ENCODE measurements at places on chromosomes 12 and 14. TPM values are rescaled to one million over a fixed set of nuclear protein-coding genes. Genes with fewer than 3 reads are reported as not detected.

Gene KERA
- total RNA-seq: not detected

Gene PLXNC1
- 3.0 TPM for total RNA-seq

Gene RIC8B
- total RNA-seq: 26.5 TPM

Gene MANSC4
- total RNA-seq: not detected

Gene YY1
- 46.0 TPM for total RNA-seq

Gene ITGB7
- total RNA-seq: 0.76 TPM

Gene MCRS1
- 88.9 TPM for total RNA-seq

Gene CLEC4C
- total RNA-seq: not detected

Gene EXD2
- total RNA-seq: 17.0 TPM

- no peak for DNase-seq
Observed at GRCh38 chr12:106291342-106291741, 11.2 kb upstream of the TCP11L2 start.

DNA sequence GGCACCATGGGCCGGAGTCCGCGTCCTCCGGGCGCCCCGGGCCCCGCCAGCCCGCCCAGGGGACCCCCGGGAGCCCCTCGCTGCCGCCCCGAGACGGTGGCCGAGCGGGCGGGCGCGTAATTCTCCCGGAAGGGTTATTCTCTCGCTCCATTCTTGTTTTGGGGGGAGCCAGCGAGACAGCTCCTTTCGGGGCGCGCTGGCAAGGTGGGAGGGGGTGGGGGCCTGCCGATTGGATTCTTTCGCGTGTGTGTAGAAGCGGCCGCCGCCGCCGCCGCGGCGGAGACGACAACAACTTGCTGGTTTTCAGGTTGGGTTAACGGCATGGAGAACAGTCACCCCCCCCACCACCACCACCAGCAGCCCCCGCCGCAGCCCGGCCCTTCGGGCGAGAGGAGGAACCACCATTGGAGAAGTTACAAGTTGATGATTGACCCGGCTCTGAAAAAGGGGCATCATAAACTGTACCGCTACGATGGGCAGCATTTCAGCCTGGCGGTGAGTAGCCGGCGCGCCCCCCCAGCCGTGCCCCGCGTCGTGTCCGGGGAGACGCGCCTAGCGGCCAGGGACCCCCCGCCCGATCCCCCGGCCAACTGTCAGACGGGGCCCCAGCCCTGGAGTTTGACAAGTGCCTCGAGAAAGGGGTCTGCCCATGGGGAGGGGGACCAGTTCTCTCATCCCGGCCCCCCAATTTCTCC is 755 bp downstream of the SETD1B start:
- peak; percentile 74 for DNase-seq

- DNase-seq: no peak
Observed at GRCh38 chr12:105403095-105403494, 72.6 kb downstream of the C12orf75 start.

- no peak for DNase-seq
Observed at GRCh38 chr12:65923228-65923627, 98.9 kb downstream of the HMGA2 start.

- DNase-seq: no peak
Observed at GRCh38 chr14:99805757-99806439, 12.7 kb downstream of the EML1 start.

DNA sequence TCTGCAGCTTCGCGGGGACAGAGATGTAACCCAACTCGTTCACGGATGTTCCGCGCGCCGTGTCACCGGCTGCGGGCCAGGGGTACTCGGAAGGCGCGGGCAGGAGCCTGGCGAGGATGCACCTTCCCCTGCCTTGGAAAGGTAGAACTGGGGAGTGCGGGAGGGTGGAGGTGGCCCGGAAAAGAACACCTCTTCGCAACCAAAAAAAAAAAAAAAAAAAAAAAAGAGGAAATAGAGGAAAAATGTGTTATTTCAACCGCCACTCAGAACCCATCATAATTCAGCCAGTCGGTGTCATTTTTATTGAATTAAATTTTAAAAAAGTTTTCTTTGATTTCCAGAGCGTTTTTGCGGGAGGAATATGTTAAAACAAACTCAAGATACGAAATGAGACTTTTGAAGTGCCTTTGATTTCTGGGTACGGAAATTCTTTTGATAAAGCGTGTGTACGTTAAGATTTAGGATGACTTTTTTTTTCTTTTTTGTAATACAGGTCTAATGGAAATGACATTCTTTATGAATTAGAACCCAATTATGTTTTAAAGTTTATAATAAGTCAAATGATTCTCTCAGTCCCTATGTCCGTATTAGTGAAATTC is 8.9 kb downstream of the CDKN1B start:
- no peak for DNase-seq

DNA sequence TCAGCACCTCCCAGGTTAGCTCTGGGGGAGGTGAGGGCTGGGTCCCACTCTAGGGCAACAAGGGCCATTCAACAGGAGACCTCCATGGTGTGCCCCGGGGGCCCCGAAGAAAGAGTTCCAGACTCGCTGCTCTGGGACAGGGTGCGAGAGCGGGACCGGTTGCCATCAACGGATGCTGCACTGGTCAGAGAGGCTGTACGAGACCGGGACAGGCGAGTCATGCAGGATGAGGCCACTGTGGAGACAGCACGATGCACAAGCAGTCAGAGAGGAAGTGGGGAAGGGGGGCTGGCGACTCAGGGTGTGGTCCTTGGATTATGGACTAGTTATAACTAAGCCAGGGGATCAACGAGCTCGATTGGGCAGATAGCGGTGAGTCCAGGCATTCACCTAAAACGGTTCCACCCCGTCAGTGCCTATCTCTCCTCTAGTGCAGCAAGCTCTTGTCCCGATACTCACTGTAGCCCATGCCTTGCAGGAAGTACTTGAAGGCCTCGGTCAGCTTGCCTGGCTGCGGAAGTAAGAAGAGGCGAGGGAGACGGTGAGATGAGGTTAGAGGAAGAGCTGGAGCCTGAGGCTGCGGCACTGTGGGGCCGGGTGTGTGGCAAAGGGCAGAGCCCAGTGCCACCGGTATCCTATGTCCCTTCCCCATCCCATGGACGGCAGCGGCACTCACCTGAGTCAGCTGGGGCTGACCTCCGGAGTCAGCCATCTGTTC is 7.2 kb downstream of the NDRG2 start:
- DNase-seq: no peak

DNA sequence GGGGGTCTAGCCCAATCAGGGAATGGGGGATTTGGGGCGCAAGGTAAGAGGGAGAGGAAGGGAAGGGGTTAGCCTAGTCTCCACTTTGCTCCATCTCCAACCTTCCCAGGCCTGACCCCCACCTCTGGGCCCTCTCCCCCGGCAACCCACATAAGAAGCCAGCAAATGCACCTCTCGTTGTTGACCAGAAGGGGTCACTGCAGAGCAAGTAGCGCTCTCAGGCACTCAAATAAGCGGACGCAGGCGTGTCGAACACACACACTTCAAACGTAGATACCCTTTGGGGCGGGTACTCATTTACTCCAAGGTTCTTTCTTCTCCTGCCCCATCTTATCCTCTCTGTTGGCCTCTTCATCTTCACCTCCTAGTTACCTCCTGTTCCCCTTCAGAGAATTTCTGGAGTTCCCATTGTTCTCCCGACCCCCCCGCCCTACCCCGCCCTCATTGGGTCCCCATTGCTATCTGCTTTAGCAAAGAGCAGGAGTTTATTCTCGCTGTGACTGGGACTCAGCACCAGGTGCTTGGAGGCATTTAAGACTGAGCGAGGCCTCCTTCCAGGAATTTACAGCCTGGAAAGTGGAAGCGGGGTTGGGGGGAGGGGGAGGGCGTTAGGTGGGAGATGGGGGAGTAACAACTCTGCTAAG is 1.5 kb upstream of the SRRM4 start:
- peak; percentile 66 for DNase-seq

DNA sequence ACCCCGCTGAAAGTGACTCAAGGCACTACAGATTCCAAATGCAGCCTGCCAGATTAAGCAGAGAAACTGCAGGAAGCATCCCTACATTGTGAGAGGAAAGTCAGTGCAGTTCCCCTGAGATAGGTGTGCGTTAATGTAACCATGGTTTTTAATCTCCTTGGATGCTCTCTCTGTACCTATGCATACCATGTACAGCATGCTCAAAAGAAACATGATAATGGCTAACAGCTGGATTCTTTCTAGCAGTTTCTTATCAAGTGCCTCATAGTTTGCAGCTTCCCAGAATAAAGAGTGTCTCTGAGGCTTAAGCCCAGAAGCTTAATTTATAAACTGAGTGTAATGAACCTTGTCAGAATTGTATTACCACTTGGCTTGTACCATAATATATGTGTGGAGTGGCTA is 17.1 kb upstream of the MDM1 start:
- DNase-seq: no peak

DNA sequence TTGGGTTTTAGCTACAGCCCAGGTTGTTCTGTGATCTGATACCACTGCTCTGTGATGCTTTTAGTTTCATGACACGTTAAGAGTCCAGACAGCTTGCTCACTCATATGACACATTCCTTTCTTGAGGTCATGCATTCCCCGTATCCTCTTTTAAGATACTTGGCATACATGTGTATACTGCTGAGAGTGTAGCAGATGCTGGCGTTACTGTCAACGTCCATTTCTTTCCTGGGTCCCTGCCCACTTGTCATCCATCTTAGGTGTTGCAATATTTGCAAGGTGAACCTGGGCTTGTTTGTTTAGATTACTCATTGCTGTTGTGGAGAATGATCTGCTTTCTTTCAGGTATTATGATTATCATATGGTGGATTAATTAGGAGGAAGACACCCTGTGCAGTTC is 9.1 kb upstream of the EMP1 start:
- no peak for DNase-seq

- DNase-seq: no peak
Observed at GRCh38 chr14:100775831-100776591, 49.3 kb downstream of the DLK1 start.

DNA sequence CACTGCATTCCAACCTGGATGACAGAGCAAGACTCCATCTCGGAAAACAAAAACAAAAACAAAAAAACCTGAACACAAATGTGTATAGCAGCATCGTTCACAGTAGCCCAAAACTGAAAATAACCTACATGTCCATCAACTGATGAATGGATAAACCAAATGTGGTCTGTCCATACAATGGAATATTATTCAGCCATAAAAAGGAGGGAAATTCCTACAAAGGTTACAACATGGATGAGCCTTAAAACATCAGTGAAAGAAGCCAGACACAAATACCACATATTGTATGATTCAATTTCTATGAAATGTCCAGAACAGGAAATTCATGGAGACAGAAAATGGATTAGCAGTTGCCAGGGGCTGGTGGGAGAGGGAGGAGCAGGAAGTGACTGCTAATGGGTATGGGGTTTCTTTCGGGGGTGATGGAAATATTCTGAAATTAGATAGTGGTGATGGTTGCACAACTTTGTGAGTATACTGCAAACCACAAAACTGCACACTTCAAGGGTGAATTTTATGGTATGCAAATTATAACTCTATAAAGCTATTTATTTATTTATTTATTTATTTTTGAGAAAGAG is 4.0 kb downstream of the MYL2 start:
- DNase-seq: no peak

- no peak for DNase-seq
Observed at GRCh38 chr14:75501080-75501479, 21.2 kb upstream of the BATF start.

DNA sequence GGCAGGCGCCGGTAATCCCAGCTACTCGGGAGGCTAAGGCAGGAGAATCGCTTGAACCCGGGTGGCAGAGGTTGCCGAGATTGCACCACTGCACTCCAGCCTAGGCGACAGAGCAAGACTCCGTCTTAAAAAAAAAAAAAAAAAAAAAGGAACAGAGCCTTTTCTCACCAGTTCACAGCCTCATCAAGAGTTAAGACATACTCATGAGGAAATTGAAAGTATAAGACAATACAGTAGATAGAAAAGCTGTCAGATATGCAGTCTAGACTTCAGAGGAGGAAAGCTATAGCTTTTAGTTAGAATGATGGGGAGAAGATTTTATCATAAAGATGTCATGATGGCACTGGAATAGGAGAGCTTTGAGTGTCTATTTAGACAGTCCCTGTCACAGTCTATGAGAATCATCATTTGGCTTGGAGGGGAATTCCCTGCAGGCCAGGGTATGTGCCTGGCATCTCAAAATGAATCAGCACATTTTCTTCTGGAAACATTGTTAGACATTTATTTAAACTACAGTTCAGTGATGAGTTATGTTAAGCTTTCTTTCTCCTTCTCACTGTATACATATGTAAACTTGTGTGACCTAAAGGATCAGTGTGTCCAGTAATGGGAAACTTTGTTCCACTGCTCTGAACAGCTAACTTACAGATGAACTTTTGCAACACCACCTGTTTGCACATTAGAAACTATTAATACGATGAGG is 2.9 kb upstream of the RAB35 start:
- DNase-seq: no peak

GRCh38 chr12:104290855-104291254 is 12.7 kb upstream of the EID3 start:
- no peak for DNase-seq

DNA sequence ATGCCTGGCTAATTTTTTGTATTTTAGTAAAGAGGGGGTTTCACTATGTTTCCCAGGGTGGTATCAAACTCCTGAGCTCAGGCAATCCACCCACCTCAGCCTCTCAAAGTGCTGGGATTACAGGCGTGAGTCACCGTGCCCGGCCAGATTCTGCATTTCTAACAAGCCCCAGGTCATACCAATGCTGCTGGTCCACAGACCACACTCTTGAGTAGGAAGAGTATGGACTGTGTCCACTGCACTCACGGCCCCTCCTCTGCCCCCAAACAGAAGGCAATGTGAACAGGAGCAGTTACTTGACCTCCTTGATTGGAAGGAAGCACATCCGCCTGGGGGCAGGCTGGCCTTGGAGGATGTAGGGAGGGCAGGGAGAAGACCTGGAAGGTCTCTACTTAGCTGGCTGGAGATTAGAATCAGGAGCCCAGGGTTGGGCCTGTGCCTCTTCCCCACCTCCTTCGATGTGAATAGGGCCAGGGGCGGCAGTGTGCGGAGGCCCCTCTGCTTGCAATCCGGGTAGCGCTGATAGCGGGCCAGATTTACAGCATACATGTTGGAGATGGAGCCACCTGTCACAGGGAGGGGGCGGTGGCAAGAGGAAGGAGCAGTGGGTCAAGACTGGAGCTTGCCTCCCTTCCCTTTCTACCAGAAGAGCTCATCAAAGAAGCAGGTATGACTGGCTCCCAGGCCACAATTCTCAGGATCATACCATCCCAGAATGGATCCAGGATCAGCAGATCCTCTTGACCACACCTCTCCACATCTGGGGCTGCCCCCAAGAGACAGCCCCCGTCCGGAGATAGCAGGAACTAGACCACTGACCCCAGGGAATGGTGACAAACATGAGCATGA is 9.4 kb upstream of the ZNF740 start:
- DNase-seq: no peak

- DNase-seq: no peak
Observed at GRCh38 chr14:89669193-89669592, 252.2 kb upstream of the FOXN3 start.

- no peak for DNase-seq
Observed at GRCh38 chr12:96902076-96902475, 5.0 kb upstream of the NEDD1 start.

DNA sequence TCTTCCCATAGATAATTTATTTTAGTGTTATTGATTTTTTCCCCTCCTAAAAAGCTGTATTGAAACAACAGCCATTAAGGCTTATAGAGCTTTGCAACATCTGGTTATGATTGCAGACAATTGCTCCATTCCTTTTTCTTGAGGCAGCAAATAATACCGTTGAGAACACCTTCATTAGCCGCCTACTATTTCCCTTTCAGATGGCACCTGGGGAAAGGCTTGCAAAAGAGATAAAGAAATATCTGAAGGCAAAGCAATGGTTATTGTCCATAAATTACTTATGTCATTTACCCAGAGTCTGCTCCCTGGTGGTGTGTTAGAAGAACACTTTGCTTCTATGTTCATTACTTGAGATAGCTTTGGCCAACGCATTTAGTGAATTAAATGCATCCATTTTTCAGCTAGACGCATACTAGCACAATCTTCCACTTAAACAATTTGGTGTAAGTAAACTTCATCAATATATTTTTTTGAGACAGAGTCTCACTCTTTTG is 377.8 kb downstream of the KCNH5 start:
- no peak for DNase-seq

All from Right ventricle myocardium inferior (tissue), 1 donor.